ENCODE measurements at places on chromosomes 4 and X.

GRCh38 chrX:46727441-46727840 lies 31.5 kb downstream of the SLC9A7 start:
- no peak for DNase-seq

GRCh38 chrX:28922106-28922505 lies 334.9 kb downstream of the IL1RAPL1 start:
- DNase-seq: no peak

GRCh38 chr4:139523076-139523475 lies 32.9 kb downstream of the SETD7 start:
- DNase-seq: no peak

- no peak for DNase-seq
Observed at GRCh38 chr4:83139514-83140156, 25.1 kb upstream of the PLAC8 start.

- DNase-seq: no peak
Observed at GRCh38 chr4:125131891-125132680, 182.7 kb upstream of the FAT4 start.

GRCh38 chr4:97589481-97590196 lies 553.6 kb downstream of the STPG2 start:
- no peak for DNase-seq

DNA sequence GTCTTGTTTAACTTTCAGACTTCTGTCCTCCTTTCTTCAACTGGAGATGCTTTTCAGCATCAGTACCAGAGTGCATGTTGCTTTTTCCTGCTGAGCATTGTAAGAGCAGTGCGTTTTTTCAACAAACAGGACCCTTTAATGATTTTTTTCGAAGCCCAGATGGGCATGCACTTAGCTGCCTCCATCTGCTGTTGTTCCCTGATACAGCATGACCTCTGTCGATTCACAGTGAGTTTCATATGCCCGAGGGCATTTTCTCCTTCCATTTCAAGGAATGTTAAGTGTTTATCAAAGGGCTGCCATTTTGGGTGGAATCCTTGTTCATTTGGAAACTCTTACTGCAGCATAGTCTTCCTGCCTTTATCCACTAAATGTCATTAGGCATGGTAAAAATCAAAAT lies 428.6 kb downstream of the DTHD1 start:
- no peak for DNase-seq

GRCh38 chr4:184472614-184473498 lies 1.5 kb downstream of the IRF2 start:
- DNase-seq: peak; percentile 67

GRCh38 chr4:23584024-23584423 lies 305.8 kb downstream of the PPARGC1A start:
- no peak for DNase-seq

GRCh38 chr4:1559896-1560650 lies 124.0 kb downstream of the FAM53A start:
- no peak for DNase-seq

- no peak for DNase-seq
Observed at GRCh38 chrX:55056820-55057674, 17.8 kb upstream of the PAGE2B start.

GRCh38 chrX:137852502-137852901 lies 286.6 kb downstream of the ZIC3 start:
- DNase-seq: no peak

GRCh38 chrX:40068048-40068447 lies 29.7 kb downstream of the BCOR start:
- DNase-seq: no peak

DNA sequence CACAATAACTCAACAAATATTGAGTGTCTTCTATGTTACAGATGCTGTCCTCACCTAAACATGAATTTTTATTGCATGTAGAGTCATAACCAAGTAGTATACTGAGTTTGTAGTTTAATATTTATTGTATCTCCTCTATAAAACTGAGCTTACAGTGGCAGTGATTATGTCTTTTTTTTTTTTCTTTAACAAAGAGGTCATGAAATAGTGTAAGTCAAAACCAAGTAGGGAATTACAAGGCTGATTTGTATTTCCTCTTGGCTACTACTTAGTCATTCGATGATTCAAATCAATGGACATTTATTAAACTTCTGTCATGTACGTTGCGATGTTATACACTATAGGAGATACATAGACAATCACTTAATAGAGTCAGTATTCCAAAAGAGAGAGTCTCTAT lies 48.4 kb downstream of the IL15 start:
- no peak for DNase-seq
